ENCODE measurements at places on chromosomes 13 and 19.

- DNase-seq, result no peak
Measured at GRCh38 chr19:688214-688613, 7.0 kb downstream of the PRSS57 start.

DNA sequence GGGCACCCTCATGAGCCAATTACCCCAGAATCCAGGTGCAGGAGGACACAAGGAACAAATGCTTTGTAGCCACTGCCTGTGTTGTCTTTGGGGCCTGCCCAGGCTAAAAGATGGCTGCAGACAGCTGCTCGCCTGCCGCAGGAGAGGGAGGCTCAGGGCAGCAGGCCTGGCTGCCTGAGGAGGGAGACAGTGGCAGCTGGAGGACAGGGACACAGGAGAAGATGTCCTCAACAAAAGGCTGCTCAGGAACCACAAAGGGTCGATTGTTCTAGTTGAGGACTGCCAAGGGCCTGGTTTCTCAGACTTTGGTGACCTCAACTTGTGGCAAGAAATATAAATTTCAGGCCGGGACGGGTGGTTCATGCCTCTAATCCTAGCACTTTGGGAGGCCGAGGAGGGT is 7.6 kb downstream of the SIRT2 start:
- no peak for DNase-seq

DNA sequence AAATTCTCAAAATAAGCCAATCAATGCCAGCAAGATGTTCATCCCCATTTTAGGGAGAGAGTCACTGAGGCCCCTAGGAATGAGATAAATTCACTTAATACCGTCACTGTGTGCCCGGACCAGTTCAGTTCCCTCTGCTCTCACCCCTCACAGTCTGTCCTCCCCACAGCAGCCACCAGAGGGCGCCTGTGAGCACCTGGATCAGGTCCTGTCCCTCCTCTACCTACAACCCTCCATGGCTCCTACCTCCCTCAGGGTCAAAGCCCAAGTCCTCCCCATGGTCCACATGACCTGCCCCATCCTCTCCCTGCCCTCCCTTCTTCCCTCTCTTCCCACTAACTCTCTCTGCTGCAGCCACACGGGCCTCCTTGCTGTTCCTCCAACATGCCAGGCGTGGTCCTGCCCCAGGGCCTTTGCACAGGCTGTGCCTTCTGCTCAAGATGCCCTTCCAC is 42.0 kb upstream of the NFIC start:
- peak; percentile 26 for DNase-seq

- no peak for DNase-seq
Measured at GRCh38 chr19:32469795-32470194, 64.2 kb downstream of the DPY19L3 start.

DNA sequence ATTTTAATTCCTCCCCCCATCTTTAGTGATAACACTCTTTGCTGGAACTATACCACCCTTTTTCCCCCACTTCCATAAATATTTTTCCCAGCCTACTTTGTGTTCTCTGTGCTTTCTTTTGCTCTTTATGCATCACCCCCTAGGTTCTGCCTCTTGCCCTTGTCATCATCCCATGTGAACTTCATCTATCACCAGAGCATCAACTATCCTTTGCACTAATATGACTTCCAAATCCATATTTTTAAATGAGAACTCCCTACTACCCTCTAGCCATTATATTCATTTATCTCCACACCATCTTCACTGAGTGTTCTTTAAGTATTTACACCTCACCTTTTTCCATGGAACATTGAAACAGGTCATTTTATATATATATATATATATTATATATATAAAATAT is 452.7 kb downstream of the FOXO1 start:
- no peak for DNase-seq

- no peak for DNase-seq
Measured at GRCh38 chr13:52405767-52406494, at the start of gene THSD1. Gene THSD1 (minus strand): TSS chr13:52406172. CDS start chr13:52402600, 3,572 bp downstream.

GRCh38 chr19:53581871-53582279 is 43.9 kb downstream of the ZNF331 start:
- DNase-seq, result no peak

DNA sequence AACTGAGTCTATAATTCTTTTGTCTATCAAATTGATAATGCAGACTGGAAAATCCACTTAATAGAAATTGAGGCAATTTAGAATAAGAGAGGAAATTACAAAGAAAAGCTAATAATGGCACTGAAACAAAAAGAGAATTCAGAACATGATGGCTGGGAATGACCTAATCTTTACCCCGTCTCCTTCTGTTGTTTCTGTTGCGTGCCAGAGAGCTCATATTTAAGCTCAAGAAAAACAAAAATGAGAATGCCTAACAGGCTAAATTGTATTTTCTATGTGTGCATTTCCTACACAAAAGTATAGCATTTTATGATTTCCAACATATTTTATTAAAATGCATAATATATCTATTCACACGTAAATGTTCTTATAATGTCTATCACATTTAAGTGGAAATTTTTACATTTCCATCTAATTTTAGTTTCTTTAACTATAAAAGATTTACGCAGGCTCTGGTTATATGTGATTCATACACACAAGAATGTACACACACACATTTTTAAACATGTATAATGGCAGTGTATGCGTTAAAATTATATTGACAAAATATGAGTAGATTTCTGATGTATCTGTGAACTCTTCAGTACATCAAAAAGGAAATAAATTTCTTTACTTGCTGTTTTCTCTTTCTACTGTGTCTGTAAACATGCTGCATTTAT is 432.3 kb downstream of the SLITRK6 start:
- no peak for DNase-seq

GRCh38 chr19:1259206-1259875 is 9.8 kb upstream of the CIRBP start:
- peak; percentile 34 for DNase-seq

GRCh38 chr13:98252931-98253470 is 75.9 kb upstream of the RNF113B start:
- DNase-seq, result no peak

DNA sequence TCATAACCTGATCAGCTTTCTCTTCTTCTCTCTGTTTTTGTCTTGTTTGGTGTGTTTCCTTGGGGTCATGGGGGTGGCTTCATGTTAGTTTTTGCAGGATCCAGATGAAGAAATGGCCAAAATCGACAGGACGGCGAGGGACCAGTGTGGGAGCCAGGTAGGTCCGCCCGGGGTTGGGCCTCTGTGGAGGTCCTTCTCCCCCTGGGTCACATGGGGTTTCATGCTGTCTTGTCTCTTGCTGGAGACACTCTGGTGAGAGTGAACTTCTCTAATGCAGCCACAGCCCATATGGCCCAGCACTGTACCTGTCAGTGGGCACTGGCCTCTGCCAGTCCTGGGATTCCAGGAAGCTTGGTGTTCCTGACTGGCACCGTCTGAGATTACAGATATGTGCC is 1.1 kb downstream of the CCNE1 start:
- no peak for DNase-seq

GRCh38 chr13:112105244-112105681 is 38.3 kb downstream of the SOX1 start:
- no peak for DNase-seq

DNA sequence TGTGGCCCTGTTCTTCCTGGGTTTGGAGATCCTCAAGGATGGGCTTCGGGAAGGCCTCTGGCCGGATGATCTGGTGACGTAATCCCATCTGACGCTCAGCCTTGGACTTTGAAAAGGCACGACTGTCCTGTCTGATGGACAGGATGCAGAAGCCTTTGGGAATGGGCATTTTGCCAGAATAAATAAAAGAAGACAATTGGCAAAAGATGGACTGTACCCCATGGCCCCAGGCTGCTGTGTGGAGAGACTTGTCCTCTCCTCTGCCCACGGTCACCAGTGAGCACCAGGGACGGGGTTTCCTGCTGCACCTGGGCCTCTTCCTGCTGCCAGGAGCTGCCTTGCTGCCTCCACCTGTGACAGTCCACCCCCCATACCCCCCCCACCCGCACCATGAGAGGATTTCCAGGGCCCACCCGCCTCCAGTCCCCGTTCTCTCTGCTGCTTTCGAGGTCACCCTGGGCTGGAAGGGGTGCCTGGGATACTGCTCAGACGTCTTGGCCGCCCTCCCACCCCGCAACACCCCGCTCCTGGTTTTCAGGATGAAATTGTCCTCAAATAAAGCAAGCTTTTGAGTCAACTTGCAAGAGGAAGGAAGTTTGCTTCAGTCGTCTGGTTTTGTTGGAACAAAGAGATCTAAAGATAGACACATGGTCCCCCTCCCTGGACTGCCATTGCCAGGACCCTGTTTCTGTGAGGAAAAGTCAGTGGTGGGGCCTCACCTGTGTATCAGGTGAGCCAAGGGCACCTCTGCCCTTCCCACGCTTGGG is 40.9 kb downstream of the MCF2L start:
- no peak for DNase-seq

DNA sequence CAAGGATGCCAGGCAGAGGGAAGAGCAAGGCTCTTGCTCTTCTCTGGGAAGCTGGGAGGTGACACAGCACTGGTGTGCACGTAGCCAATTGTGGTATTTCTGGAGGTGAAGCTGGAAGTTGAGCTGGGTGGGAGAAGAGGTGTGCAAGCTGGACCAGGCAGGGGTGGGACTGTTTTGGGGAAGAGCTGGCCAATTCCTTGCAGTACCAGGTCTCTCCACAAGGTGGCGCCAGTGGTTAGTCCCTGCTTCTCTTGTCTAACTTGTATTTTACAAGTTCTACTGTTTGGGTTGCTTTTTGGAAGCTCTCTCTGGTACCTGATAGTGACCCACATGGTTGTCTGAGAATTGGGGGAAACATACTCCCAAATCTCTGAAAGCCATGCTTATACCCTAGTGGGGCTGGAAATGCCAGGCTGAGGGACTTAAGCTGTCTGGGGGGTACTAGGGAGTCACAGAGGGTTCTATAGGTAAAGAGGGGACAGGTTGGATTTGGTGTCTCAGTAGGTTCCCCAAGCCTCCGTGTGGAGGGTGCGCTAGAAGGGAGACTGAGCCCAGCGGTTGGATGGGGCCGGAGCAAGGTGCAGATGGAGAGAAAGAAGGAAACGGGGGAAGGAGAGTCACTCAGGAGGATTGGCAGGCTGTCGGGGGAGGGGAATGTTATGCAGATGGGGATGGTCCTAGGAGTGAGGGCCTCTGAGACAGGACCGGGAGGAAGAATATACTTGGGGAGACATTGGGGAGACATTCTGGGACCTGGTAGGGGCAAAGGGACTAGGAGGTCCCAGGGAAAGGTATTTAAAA is 3.0 kb downstream of the HPN start:
- peak; percentile 14 for DNase-seq

GRCh38 chr13:92658293-92658692 is 568.3 kb upstream of the GPC6 start:
- no peak for DNase-seq

DNA sequence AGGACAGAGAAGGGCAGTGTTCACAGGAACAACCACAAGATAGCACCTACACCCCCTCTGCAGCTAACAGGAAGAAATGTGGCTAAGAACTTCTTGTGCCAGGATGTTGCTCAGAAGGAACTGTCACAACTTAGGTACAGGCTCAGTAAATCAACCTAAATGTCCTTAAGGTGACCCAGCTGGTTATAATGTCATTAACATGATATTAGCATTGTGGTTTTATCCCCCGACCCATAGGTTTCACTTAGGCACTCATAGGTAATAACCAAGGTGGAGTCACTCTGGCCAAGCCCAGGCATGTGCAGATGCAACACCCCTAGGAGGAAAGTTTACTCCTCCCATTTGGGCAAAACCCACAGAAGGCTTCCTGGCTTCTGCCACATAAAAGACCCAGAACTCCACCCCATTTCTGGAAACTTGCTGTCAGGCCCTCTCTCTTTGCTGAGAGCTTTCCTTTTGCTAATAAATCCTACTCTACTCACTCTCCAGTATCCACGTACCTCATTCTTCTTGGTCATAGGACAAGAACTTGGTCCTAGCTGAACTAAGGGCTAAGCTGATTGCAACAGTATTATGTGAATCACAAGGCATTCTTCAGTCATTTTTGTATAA is 951.3 kb downstream of the SLITRK5 start:
- peak; percentile 78 for DNase-seq

GRCh38 chr13:104759069-104759468 is 1692.9 kb upstream of the SLC10A2 start:
- DNase-seq, result no peak

- no peak for DNase-seq
Measured at GRCh38 chr19:18669524-18669817, 14.0 kb upstream of the CRTC1 start.

DNA sequence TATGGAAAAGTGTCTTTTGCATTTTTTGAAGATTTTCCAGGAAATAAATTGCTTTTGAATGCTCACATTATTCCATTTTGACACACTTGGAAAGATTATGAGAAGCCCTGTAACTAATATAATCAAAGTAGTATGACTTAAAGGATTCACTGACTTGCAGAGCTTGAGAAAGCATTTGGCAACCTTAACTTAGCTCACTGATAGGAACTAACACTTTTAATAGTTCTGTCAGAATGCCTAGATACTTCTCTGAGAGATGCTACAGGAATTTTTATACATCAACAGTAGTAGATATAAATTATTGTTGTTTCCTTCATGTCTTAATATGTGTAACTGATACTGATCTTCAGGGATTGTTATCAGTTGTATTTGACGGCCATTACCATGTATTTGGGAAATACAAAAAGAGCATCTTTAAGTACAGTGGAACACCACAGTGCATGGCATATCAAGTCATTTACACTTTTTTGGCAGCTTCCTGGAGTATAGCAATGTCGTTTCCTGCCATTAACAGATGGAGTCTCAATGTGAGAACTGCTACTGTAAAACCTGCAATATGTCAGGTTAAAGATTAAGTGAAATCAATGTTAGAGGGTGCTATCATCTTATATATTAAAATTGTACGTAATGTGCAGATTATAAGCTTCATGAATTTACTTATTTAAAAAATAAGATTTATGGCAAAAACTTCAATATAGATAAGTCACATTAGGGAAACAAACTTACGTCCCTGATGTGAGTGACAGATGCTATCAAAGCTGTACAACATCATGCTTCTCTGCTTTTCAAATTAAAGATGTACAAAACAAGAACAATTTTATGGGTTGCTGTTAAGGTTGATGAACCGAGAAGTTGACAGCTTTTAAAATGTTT is 1159.8 kb upstream of the MIR17HG start:
- DNase-seq, result no peak

DNA sequence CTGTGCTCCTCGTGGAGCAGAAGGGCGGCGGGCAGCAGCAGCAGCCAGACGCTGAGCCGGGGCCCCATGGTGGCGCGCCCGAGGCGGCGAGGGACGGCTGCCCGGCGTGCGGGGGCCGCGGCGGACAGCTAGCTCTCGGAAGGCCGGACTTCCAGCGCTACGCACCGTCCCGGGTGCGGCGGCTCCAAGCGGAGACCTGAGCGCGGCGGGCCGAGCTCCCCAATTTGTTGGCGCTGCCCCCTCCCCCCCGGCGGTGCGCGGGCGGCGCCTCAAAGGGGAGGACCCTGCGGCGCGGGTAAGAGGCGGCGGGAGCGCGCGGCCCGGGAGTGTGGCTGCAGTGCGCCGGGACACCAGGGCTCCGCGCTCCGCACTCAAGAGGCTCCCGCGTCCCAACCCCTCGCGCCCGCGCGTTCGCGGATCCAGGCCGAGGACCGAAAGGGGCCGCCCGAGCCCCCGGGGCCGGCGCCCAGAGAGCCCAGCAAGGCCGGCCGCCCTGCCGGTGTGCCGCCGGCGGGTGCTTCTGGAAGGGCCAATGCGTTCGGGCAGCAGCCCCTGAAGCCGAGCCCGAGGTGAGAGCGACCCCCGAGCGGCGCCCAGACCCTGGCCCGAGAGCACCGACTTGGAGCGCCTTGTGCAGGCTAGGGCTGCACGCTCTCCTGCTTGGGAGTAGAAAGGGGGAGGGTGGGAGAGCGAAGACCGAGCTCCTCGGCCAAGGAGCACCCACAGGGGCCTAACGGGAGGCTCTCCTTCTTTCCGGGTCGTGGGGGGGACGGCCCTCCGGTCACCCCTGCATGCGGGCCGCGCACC is at the start of the genes COL4A1 and COL4A2:
COL4A1 (minus strand) TSS at position 198 of the 807 bp plus-strand sequence; CDS start at position 68, 130 bp downstream.
COL4A2 (plus strand) TSS at position 325 of the 807 bp plus-strand sequence. CDS start 620 bp downstream, outside the sequence.
- DNase-seq, result no peak

Measured in KG1 (cell line).